NCI-H2081 treated with DMSO at 0.1 percent for 48 hours (cell line): ENCODE measurements at places on chromosomes 4 and X.

DNA sequence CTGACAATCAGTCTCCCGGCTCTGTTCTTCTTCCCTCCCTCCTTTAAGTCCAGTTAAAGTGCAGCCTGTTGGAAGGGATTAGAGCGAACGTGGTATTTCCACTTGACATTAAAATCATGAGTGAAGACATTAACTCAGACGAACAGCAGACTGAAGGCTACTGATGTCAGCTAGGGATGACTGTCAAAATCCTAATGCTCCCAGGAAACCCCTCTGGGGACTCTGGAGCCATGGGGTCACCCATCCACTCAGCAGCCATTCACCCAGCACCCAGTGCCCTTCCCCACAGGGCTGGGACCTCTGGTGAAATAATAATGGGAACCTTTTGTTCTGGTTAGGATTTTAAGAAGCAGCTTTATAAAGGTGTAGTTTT lies 113.9 kb downstream of the DRD5 start:
- DNase-seq: no peak

DNA sequence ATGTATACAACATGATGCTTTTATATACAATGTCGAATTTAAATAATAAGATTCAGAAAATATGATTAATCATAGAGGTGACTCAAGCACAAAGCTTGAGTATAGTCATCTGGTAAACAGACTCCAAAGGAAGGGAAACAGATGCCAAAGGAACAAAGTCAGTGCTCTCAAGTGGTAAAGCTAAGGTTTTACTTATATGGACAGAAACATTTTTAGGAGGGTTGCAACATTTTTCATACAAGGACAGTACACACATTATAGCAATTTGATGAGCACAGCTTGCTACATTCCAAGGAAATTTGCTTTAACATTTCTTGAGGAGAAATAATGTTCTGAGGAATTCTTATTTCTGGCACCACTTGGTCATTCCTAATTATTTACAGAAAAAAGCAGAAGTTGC lies 333.4 kb upstream of the AADAT start:
- no peak for DNase-seq

DNA sequence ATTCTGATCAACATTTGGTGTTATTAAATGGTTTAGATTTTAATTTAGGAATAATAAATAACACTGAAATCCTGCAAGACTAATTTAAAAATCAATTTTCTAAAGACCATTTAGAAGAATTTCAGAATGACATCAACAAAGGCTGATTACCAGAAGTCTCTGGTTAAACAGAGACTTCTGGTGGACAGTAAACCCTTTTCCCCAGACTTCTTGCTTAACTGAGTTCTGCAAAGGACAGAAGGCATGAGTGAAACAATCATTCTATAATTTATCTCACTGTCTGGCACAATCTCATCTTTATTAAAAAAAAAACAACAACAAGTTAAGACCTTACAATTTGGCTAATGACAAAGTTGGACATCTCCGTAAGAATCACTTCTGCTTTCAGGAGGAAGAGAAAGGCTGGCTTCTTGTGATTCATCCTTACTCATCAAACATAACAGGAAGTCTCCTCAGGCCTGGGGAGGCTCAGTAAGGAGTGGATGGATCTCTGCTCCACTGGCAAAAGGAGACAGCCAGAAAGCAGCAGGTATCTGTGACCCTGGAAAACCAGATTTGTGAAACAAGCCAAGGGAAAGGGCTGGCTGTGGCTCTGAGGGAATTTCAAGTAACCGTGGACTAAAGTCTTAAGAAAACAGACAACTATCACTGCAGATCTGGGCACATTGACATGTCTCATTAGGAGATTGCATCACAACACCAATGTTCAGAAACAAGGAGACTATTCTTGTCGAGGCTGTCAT lies 908 bp upstream of the TLR6 start:
- no peak for DNase-seq

- DNase-seq: no peak
Measured at GRCh38 chr4:101039367-101039766, 308.0 kb downstream of the PPP3CA start.

GRCh38 chr4:8348071-8348470 lies 78.5 kb downstream of the HTRA3 start:
- no peak for DNase-seq

DNA sequence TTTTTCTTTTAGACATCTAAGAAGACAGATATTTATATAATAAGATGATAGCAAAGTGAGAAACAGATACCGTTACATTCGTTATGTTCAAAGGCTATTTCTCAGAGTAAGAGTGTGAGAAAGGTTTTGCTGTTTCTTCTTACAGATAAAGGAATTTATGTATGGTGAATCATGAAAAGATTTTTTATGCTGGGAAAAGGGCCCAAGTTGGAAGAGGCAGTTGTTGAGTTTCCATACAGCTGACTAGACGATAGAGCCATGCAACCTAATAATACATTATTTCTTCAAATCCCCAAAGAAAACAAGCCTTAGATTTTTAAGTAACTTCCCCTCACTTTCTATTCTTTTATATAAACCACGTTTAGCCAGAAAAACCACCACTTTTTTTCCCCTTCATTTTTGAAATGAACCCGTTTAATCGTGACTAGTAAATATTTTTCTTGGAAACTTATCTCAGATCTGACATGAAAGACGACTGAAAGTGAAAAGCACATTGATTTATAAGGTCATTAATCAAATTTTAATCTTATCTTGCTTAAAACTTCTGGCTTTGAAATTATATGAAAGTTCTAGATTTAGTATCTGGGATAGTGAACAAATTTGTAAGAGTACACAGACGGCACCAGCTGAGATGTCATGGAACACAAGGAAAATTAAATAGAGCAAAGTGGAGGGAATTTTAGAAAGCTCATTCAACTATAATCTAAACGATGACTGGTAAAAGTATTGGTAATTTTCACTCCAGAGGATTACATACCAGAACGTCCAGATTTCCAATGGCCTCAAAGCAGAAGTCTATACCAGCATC lies 10.9 kb downstream of the ADH6 start:
- DNase-seq: no peak

GRCh38 chr4:104064646-104065577 lies 345.1 kb upstream of the TACR3 start:
- peak; percentile 18 for DNase-seq

- no peak for DNase-seq
Measured at GRCh38 chr4:109079201-109079600, 223.3 kb downstream of the COL25A1 start.

GRCh38 chr4:39994406-39994805 lies 16.7 kb upstream of the PDS5A start:
- DNase-seq: no peak

GRCh38 chr4:162229670-162230069 lies 65.9 kb upstream of the FSTL5 start:
- DNase-seq: no peak

GRCh38 chr4:111556141-111556781 lies 589.0 kb upstream of the FAM241A start:
- no peak for DNase-seq

DNA sequence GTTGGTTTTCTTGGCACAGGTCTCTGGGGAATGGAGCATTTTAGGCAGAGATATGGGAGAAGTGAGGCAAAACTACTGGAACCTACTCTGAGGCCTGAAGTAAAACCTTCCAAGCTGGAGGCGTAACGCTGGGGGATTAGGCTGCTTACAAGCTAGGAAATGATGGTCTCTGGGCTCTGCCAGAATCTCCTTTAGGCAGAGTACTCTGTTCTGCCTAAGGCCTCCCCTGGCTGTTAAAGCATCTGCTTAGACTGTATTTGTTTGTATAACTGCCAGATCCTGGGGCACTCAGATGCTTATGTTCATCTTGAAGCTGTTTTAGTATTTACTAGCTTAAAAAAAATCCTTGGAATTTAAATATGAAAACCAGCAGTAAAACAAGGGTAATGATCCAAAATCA lies 822.2 kb downstream of the RPA4 start:
- no peak for DNase-seq

GRCh38 chrX:17547658-17548057 lies 172.7 kb downstream of the NHS start:
- no peak for DNase-seq

DNA sequence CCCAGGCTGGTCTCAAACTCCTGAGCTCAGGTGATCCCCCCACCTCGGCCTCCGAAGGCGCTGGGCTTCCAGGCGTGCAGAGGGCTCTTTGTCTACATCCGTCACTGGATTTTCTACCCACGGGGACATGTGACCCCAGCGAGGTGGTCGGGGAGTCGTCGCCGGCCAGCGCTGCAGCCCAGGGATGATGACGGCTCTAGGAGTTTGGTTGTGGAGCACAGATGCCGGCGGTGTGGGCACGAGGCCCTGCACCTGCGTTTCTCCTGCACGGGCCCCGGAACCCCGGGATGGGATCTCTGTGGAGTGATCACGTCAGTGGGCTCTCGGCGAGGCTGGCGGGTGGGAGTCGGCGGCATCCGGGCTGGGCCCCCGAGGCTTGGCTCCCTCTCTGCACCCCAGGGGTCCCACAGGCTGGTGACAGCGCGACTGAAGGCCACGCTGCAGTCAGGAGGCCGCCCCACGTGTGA lies 9.1 kb upstream of the GTPBP6 start:
- no peak for DNase-seq

DNA sequence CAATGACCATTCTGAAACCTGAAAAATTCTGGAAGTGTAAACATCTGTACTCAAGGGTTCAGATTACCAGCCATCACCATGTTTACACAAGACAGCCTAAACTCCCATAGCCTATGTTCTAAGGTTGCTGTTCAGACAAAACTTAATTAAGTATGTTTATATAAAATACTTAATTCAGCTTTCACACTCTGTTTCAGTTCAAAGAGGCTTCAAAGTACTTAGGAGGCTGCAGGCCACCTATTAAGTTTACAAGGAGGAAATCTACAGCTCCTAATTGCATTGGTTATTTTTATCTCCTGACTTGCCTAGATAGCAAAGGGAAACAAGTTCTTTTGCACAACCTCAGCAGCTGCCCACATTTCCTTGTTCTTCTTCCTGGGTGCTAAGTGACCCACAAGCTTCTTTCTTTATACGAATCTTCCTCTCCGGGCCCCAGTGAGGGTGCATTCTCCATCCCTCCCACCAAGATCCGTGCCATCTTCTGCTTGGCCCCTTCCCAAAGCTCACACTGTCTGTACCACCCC lies 2.0 kb downstream of the GAK start:
- no peak for DNase-seq

- no peak for DNase-seq
Measured at GRCh38 chr4:168488869-168489274, 8.0 kb upstream of the PALLD start.

- DNase-seq: no peak
Measured at GRCh38 chr4:83864097-83864817, 328.3 kb downstream of the GPAT3 start.

DNA sequence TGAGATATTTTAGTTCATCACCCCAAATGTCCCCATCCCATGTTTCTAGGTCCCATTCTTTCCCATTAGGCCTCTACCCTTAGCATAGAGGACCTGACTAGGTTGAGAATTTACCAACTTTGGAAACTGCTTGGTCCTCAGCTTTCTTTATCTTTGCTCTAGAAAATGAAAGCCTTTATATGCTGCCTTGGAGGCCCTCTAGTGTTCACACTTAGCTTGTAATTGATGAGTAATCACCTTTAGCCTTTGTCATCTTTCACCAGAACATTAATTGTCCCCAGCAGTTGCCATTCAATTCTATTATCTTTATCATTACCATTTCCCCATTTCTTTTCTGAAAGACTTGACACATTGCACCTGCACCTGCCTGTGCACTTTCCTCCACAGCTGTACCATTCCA lies 589.2 kb upstream of the NR3C2 start:
- DNase-seq: no peak

GRCh38 chr4:101160792-101161592 lies 186.3 kb downstream of the PPP3CA start:
- DNase-seq: no peak

DNA sequence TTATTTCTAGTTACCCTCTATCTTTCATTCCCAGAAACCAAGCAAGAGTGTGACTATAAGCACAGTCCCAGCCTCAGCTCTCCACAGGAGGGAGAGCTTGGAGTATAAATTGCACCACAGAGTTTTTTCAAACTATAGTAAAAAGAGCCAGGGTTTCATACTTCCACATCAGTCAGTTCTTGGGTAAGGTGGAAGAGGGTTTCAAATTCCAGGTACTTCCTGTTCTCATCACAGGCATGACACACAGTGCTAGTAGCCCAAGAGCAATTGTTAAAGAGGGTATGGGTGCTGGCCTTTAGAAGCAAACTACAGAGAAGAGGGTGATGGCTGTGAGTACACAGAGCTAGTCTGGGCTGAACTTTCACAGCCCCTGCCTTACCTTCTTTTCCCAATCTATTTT lies 5.7 kb upstream of the IL1RAPL1 start:
- no peak for DNase-seq

GRCh38 chr4:41725254-41725653 lies 23.3 kb downstream of the PHOX2B start:
- no peak for DNase-seq

DNA sequence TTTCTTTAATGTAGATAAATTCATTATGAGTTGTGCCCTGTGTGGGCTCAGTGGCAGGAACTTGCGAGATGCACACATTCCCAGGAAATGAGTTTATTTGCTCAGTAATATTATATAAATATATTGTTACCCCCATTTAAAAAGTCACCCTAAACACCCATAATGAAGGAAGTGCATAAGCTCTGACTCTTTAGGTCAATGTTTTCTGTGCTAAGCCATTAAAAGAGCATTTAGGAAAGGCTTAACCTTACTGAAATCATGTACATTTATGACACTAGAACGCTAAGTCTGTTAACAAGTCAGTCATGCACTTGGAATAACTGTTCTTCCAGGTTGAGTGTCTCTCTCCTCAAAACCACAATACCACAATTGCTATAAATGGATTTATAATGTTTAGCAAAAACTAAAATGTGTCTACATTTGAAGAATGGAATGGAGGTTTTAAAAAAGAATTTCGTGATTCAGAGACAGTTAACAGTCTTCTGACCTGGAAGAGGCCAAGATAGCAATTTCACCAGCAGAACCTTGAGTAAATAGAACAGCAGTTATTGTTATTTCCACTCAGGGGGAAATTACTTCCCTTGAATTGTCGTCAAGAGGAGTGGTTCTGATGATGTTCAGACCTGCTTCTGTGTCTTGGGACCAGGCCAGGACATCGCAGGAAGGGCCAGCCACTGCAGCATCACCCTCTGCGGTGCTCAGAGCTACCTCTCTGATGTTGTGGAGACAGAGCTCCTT lies 91.1 kb upstream of the VEGFC start:
- no peak for DNase-seq

DNA sequence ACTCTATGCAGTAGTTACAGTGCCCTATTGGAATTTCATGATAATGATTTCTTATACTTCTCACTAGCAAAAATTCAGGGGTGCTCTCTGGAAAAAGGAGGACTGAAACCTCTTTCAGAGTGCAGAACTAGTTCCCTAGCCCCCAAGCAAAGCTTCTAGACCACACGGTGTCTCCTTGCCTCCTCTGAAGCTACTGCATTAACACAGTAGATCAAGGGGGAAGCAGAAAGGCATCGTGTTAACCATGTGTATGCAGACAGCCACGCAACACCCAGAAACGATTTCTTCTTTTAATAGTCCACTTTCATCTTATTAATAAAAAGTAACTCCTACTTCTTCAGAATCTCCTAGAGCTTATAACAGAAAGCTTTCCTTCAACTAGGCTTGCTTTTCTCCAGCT lies 44.7 kb downstream of the MAML3 start:
- no peak for DNase-seq

- DNase-seq: no peak
Measured at GRCh38 chr4:185554365-185555126, 19.2 kb upstream of the PDLIM3 start.

GRCh38 chr4:1241936-1242505 lies 6.9 kb downstream of the CTBP1 start:
- no peak for DNase-seq

GRCh38 chr4:185779517-185779916 lies 32.5 kb downstream of the SORBS2 start:
- no peak for DNase-seq

- DNase-seq: no peak
Measured at GRCh38 chr4:84419201-84419600, 79.9 kb downstream of the NKX6-1 start.

GRCh38 chr4:162234595-162234994 lies 70.8 kb upstream of the FSTL5 start:
- no peak for DNase-seq
